ENCODE measurements at places on chromosomes 3 and 15.

GRCh38 chr15:90959894-90960293 lies 5.2 kb downstream of the RCCD1 start:
- no peak for DNase-seq

GRCh38 chr3:65831733-65832425 lies 206.8 kb downstream of the MAGI1 start:
- no peak for DNase-seq

DNA sequence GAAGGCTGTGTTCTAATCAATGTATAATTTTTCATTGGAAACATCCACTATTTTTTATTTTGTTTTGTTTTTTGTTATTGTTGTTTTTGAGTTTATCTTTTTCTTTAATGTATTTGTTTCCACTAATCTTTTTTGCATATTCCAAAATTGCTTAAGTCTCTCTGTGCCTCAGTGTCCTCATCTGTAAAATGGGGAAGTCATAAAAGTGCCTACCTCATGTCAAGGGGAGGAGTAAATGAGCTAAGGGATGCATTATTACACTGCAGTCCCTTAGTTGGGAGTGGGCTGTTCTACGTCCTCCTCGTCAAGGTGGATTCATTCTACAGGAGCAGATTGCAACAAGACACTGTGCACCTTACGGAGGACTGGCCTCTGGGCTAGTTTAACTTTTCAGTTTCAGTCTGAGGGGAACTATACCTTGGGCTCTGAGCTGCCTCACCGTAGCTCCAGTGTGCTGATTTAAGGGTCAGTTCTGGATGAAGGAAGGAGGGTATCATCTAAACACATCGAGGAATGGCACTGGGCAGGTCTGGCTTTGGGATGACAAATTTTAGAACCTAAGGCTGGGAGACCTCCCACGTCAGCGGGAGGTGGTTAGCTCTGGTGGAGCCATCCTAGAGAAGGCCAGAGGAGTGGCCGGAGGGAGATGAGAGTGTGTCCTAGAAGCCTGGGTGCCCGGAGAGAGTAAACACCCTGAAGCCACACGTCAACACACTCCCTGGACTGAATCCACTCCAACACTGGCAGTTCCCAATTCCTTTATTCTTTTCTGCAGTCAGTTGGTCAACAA lies 5.1 kb upstream of the SRP14 start:
- DNase-seq: no peak

- no peak for DNase-seq
Measured at GRCh38 chr3:87375231-87375682, 98.9 kb upstream of the POU1F1 start.

- DNase-seq: no peak
Measured at GRCh38 chr15:59376733-59377132, 4.1 kb upstream of the MYO1E start.

GRCh38 chr15:69359722-69360121 lies 54.4 kb upstream of the KIF23 start:
- DNase-seq: no peak

GRCh38 chr3:102441832-102442231 lies 7.0 kb downstream of the ZPLD1 start:
- no peak for DNase-seq

- peak; percentile 60 for DNase-seq
Measured at GRCh38 chr3:71425491-71426071, 157.9 kb downstream of the FOXP1 start.

DNA sequence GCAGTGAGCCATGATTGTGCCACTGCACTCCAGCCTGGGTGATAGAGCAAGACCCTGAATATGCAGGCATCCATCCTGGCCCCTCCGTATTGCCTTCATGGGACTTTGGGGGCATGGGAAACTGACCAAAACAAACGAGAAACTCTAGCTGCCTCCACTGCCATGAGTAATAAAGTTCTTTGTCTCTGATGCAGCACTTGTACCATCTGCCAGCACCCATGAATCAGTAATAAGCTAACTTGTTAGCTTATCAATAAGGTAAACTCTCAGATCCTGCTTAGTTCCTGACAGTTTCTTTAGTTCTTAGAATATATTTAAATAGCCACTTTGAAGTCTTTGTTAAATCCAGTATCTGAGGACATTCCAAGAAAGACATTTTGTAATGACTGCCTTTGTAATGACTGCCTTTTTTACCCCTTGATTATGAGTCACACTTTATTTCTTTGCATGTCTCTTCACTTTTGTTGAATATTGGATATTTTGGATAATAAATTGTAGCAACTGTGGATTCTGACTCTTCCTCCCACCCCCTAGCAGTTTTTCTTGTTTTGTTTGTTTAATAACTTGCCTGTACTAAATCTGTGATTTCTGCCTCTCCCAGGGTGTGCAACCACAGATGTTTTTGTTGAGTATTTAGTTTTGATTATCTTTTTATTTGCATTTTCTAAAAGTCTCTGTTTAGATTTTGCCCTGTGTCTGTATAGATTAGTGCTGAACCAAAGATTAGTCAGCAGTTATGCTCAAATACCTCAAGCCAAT lies 136.9 kb downstream of the HCN4 start:
- no peak for DNase-seq

- DNase-seq: no peak
Measured at GRCh38 chr3:191237047-191237882, 38.2 kb downstream of the OSTN start.

GRCh38 chr15:70582143-70582945 lies 181.0 kb downstream of the UACA start:
- no peak for DNase-seq

DNA sequence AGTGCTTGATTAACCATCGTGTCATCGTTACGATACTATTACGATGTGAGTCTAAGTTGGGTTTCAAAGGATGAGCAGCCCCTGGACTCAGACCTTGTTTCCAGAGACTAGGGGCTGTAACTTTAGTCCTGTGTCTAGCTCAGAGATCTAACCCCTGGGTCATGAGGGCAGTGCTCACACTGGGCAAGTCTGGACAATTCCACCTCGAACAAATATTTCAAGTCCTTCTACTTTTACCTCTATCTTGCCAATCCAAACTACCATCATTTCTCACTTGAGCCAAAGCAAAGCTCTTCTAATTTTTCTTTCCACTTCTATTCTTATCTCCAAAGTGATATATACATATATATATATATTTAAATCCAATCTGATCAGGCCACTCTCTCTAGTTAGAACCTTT lies 10.8 kb downstream of the ANAPC13 start:
- DNase-seq: no peak

DNA sequence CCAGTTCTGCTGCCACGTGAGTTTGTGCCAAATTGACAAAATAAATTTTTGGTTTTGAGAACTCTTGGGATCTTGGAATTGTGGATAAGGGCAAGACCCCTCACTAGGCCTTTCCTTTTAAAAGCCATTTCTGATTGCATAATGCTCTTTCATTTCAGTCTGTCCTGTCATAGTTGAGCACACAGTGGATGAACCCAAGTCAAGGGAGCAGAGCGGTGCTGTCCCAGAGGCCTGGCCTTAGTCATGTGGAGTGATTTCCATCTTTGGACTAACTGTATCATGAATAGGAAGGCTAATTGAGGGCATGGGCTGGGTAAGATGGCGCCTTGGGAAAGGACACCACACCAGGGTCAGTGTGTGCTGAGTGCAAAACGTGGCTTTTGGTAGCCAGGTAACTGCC lies 304.0 kb downstream of the UACA start:
- no peak for DNase-seq

DNA sequence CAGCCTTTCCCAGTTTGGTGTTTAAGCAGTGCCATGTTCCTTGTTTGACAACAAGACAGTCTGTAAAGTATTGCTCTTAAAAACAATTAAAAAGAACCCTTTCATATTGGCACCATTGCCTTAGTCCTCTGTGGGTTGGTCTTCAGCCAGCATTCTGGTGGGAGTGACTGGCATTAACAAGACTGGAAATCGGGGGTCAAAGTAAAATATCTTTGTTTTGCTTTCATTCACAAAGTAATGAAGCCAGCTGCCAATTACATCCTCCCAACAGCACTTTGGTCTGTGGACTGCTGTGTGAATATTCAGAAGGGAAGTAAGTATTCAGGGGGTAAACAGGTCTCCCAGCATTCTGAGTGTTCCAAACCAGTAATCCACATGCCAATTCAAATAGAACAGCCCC lies 8.3 kb upstream of the VILL start:
- no peak for DNase-seq

GRCh38 chr3:107767897-107768605 lies 245.3 kb downstream of the BBX start:
- no peak for DNase-seq

- DNase-seq: no peak
Measured at GRCh38 chr3:185402561-185402960, 39.6 kb downstream of the MAP3K13 start.

DNA sequence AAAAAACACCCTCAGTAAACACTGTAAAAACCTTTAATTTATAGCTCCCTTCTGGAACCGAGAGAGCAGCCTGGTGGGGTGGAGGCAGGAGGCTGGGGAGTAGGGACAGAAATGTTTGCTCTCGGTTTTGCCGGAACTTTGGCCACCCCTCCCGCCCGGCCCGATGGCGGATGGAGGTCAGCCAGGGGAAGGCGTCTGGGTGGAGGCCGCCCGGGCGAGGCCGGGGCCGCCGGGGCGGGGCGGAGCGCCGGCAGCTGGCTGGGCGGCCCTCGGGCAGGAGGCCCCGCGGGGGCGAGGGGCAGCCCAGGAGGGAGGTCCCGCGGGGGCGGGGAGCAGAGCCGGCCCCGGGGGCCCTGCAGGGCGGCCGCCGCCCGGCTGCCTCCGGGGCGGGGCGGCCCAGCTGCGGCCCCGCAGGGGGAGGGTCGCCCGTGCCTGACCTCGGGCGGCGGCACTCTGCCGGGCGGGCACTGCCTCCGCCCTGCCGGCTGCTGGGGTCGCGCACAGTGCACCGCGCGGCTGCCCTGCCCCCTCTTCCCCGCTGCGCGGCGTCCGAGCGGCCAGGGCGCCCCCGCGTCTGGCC lies 829 bp upstream of the SKIL start:
- peak; percentile 37 for DNase-seq
